ENCODE measurements at places on chromosomes 5 and 9.
A peak's percentile ranks its signal among the peaks of the same experiment; 100 is the strongest.

DNA sequence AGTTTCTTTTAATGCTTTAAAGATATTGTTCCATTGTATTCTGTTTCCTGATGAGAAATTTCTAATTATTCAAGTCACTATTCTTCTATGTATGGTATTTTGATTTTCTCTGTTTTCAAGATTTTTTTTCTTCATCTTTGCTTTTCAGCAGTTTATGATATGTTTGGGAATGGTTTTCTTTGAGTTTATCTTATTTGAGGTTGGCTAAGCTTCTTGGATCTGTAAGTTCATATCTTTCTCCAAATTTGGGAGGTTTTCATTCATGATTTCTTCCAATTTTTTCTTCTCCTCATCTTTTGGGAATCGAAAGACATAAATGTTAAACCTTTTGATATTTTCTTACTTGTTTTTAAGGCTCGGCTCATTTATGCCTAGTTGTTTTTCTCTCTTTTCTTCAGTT is 184.9 kb downstream of the ZSWIM6 start:
- DNase-seq: no peak

DNA sequence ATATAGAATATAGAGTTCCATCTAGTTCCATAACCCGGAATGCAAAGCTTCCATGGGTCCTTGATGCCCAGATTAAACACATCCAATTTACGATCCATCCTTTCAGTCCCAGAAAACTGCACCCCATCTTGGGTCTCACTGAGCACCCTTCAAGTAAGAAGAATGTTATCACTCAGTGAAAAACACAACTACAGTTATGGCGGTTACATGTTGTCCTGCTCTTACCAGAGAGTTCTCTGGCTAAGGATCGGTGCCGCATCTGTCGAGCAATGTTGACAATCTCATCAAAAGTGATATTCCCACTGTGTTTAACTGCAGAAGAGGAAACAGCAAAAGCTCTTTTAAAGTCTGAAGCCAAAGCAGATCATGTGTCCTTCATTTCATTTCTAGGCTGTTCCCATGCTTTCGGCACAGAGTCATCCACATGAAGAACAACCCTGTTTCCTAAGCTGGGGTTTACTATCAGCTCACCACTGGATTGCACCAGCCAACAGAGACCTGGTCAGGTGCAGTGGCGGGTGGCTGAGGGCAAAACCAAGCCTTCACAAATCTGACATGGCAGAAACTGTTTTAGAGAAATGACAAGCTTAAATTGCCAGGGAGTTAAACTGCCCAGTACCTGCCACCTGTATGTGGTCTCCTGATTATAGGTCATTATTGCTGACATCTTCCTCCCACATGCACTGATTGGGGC is 2.9 kb downstream of the RPL12 start:
- no peak for DNase-seq

- DNase-seq: no peak
Observed at GRCh38 chr9:75289332-75289731, 201.0 kb downstream of the OSTF1 start.

DNA sequence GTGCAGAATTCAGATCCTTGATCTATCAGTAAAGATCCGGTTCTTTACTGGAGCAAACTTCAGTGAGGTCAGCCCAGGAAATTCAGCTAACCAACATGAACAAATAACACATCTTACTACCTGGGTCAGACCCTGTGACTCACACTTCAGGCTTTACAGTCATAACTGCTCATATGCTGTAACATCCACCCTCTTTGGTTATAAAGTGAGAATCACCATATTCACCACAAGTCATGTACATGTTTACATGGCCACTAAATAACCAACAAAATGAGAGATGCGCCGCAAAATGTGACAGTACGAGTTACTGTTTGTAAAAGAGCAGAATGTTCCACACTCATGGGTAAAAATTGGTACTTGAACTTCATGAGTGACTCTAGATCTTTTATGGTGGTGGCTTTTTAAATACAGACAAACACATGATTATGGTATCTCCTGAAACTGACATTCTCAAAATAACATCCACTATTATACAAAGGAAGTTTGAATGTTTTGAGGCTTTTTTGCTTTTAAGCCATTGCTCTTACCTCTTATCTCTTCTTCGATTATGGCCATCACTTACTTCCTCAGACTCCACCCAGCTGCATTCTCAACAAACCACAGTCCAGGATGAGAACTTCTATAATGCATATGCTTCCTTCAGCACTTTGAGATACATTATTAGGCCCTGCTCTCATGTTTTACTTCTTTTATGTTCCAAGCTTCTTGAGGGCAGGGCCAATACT is 516.6 kb downstream of the RAB3C start:
- no peak for DNase-seq

GRCh38 chr9:21711504-21711903 is 90.9 kb upstream of the MTAP start:
- DNase-seq: no peak

DNA sequence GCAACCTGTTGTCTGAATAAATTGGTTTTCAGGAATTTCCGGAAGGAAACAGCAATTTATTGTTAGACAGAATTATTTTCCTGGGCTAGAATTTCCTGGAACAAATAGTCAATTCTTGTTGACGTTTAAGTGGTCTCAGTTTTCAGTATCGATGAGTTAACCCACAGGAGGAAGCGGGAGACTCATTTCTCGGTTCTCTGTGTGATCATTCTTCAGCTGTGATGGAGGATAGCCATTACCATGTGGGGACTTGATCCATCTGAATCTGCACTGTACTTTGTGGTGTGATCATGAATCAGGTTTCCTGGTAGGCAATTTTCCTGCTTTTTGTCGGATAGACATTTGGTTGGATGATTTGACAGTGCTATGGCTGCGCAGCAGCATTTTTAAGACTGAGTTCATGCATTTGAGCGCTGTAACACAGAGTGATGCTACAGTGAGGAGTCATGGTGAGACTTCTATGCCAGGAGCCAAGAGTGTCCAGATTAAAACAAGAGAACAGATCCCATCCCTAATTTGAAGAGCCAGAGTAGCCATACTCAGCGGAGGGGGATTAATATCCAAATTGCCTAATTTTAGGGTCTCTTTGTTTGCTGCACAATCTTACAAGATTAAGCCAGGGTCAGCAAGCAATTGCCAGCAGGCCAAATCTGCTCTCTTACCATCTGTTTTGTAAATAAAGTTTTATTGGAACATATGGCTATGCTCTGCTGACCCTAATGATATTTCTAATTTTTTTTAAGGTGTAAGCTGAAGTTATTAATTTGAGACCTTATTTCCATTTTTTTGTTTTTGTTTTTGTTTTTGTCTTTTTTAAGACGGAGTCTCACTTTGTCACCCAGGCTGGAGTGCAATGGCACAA is 355.9 kb downstream of the RAB3C start:
- DNase-seq: no peak

DNA sequence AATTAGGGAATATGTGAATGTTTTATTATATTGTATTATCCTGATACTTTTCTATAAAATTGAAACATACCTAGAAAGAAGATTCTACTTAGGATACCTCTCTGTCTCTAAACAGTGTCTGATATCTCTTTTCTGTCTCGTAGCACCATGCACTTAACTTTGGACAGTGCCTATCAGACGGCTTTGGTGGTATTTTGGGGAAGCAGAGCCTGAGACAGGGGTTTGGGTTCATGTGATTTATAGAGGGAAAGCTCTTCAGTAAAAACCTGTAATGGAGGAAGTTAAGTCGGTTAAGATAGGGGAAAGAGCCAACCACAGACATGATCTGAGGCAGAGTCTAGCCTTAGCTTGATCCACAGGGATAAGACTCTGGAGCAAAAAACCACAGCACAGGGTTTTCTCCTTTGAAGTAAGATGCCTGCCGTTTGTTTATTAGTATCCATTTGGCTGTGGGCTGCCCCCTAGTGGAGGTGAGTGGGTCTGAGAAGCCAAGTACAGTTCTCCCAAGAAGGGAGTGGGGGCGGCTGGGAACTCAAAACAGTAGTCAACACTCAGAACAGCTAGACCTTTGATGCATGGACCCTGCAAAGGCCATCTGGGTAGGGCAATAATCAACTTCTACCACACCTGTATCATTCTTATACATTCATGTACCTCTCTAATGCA is 141.2 kb upstream of the ASTN2 start:
- DNase-seq: no peak

DNA sequence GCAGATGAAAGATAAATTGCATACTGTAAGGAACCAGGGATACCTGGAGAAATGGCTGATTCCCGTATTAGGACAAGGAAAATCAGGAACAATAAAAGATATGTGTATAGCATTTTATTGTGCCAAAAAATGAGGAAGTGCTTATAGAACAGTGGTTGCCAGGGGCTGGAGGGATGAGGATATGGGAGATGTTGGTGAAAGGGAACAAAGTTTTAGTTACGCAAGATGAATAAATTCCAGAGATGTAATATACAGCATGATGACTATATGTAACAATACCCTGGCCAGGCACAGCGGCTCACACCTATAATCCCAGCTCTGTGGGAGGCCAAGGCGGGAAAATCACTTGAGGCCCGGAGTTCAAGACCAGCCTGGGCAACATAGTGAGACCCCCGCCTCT is 101.8 kb downstream of the CDK5RAP2 start:
- DNase-seq: no peak

GRCh38 chr5:176901260-176902101 is 2.3 kb upstream of the HK3 start:
- DNase-seq: no peak

DNA sequence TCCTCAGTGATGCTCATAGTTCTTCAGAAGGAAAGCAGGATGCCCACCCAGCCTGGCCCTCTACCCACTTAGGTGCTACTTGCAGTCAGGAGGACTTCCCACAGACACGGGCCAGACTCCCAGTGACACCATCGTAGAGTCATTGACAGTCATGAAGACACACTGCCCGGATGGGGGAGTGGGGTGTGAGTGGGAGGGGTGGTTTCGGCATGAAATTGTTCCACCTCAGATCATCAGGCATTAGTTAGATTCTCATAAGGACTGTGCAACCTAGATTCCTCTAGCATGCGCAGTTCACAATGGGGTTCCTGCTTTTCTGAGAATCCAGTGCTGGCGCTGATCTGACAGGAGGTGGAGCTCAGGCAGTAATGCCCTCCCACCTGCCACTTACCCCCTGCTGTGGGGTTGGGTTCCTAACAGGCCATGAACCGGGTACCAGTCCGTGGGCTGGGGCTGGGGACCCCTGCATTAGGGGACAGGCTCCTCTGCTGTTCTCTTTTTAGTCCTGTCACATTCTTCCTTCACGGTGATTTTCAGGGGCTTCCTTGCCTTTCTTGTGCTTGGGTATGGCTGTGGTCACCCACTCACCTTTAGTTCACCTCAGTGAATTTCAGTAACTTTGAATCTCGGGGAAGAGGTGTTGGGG is 88.2 kb upstream of the ANKRD55 start:
- no peak for DNase-seq

- no peak for DNase-seq
Observed at GRCh38 chr9:134052941-134053340, 14.9 kb downstream of the BRD3 start.

- no peak for DNase-seq
Observed at GRCh38 chr9:3040761-3041160, 196.9 kb upstream of the PUM3 start.

DNA sequence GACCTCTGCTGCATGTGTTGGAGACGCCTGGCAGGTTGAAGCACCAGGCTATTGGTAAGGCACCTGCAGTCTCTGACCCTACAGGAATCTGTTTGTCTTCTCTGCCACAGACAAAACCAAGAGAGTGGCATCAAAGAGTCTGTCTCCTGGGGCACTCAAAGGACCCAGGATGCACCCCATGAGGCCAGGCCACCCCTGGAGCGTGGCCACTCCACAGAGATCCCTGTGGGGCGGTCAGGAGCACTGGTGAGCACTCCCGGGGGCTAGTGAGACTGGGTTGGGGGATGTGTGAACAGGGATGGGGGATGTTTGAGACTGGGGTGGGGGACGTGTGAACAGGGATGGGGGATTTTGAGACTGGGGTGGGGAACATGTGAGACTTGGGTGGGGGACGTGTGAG is 240.3 kb downstream of the CACNA1B start:
- DNase-seq: no peak

GRCh38 chr5:139690064-139690802 is 42.1 kb downstream of the CXXC5 start:
- DNase-seq: no peak

DNA sequence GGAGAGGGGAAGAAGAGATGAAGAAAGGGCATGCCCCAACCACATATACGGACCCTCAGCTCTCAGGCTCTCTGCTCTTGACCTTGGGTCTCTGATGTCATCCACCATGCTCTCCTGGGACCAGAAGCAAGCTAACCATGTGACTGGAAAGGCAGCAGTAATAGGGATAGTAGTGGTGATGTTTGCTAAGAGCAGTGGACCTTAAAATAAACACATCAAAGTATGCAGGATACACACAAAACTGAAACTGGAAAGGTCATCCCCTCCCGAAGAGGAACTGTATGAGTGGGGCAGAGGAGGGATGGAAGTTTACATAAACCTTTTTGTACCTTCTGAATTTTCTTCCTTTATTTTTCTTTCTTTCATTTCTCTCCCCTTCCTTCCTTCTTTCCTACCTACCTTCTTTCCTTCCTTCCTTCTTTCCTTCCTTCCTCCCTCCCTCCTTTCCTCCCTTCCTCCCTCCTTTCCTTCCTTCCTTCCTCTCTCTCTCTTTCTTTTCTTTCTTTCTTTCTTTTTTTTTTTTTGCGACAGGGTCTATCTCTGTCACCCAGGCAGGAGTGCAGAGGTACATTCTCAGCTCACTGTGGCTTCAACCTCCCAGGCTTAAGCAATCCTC is 8.1 kb upstream of the PTPN3 start:
- DNase-seq: no peak

- peak; percentile 42 for DNase-seq
Observed at GRCh38 chr5:7815892-7816534, 34.9 kb downstream of the CFAP90 start.

DNA sequence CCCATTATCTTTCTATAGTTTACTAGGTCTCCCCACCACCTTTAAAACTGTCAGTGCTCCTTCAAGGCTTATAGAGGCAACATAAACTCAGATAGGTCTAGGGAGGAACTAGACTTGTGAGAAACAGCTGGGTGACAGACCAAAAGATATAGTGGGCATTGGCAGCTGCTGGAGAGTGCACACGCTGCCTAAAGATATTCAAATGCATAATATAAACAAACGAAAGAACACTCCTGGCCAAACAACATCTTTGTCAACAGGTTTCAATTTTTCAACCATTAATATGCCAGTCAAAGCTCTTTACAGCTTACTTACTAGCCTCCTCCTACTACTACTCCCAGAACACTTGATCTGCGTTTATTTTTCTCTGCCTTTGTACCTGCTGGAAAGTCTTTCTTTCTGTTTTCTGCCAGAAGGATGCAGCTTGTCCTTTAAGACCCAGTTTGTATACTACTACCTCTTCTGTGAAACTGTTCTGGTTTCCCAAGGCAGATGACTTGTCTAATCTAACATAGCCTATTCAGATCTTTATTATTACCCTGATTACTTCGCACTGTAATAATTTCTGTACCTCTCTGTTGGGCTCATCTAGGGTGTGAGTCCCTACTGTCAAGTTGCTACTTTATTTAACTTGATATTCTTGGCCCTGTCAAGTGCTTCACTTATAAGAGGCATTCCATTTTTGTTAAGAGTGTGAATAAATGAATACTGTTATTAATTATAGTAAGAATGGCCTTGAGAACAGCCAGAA is 14.3 kb downstream of the KDM3B start:
- DNase-seq: no peak

DNA sequence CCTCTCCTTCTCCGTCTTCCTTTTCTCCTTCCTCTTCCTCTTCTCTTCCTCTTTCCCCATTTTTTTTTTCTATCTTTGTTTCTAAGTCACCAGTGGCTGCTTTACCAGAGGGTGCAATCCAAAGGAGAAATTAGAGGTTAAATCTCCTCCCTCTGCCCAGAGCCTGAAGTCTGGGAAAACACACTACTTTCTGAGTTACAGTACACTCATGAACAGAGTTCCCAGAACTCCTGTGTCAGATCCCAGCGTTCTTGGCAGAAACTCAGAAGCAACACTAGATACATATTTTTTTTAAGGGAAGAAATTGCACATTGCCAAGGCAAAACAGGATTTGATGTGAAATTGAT is 189.0 kb downstream of the SNCAIP start:
- no peak for DNase-seq
